ENCODE measurements at places on chromosomes 6 and 20. TPM values are rescaled to one million over a fixed set of nuclear protein-coding genes. Genes with fewer than 3 reads are reported as not detected.
A peak's percentile ranks its signal among the peaks of the same experiment; 100 is the strongest.

Gene SIRPB1
- 4.1 TPM for total RNA-seq

Gene PLEKHG1
- 51.4 TPM for total RNA-seq

Gene SOX18
- total RNA-seq: 0.16 TPM

Gene XKR7
- not detected for total RNA-seq

Gene FAM162B
- not detected for total RNA-seq

Gene WFDC10B
- total RNA-seq: 0.52 TPM

Gene SLC17A1
- total RNA-seq: not detected

Gene MSH5
- total RNA-seq: 9.3 TPM

Gene MCHR2
- total RNA-seq: not detected

DNA sequence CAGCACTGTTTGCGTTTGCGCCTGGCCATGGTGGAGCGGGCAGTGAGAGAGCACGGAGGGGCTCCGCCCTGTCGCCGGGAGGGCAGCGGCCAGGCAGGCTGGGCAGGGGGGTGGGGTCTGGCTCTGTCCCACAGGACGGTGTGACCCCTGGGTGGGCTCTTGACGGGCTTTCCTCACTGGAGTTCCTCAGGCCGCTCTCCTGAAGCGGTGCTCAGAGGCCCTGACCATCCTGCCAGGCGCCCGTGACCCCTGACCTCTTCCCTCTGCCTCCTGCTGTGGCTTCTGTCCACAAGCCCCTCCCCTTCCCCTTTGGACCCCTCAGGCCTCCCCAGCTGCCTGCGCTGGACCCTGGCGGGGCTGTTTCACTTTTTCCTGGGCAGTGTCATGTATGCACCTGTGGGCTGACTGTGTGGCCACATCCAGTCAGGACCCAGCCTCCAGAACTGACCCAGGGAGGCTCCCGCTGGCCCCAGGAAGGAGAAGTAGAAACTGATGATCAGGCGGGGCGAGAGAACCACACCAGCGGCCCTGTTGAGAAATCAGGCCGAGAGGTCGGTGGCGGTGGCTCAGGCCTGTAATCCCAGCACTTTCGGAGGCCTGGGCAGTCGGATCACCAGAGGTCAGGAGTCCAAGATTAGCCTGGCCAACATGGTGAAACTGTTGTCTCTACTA is 1.2 kb downstream of the OGFR start:
- no peak for DNase-seq

- DNase-seq: peak; percentile 61
Observed at GRCh38 chr6:95596021-95596420, 18.7 kb downstream of the MANEA start.

DNA sequence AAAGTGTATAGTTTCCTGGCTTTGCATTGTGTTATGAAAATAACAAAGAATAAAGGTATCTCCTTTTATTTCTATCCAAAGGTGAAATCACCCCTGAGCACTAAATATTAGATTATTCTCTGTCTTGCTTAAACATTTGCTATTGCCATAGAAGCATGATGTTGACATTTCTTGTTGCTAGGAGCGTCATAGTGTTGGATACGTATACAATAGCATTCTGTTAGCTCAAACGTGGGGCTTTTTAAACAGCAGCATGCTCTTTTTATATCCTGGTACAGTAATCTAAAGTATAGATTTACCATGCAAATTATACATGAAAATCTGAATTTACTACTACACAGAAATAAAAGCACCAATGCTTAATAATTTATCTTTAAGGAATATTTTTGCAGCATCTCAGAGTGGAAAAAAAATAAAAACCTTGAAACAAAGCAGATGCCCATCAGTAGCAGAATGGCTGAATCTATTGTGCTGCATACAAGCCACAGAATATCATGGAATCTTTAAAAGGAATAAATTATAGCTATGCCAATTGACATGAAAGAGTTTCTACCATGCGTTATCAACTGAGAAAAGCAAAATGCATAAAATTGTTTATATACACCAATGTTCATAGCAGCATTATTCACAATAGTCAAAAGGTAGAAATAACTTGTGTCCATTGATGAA is 9.6 kb upstream of the HSF2 start:
- DNase-seq: peak; percentile 20

- DNase-seq: peak; percentile 69
Observed at GRCh38 chr6:147063469-147064031, 140.7 kb upstream of the STXBP5 start.

GRCh38 chr20:25225642-25226432 is 22.0 kb upstream of the PYGB start:
- no peak for DNase-seq

- peak; percentile 80 for DNase-seq
Observed at GRCh38 chr20:199996-200395, 10.5 kb upstream of the DEFB128 start.

DNA sequence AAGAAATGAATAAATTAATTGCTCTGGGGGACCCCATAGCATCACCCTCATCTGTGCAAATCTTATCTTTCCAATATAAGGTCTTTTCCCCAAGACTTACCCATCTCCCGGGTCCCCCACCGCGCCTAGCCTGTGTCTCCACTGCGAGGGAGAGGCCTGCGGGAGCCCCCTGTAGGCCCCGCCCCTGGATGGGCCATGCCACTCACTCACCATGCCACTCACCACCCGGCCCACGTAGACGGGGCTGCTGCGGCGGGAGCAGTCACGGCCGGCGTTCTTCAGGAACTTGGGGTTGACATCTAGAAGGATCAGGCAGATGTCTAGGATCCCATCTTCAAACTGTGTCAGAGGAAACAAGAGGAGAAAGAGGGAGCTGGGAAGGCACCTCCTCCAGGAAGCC is 17.3 kb downstream of the TGM2 start:
- no peak for DNase-seq

GRCh38 chr6:18161431-18161830 is 6.2 kb downstream of the KDM1B start:
- no peak for DNase-seq

DNA sequence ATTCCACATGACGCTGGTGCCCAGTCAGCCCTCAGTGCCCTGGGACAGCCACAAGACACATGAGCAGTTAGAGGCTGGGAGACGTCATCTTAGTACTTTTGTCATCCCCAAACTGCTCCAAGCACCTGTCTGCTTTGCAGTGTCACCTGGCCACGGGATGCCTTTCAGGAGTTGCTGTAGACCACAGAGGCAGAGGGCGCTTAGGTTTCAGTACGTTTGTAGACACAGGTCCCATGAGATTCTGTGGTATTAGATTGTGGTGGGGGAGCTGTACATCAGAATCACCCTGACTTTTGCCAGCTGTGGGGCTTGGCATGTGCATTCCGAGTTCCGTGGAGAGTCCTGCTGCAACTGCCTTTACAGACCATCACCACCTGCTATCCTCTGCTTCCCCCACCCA is 16.7 kb downstream of the MAVS start:
- DNase-seq: no peak

DNA sequence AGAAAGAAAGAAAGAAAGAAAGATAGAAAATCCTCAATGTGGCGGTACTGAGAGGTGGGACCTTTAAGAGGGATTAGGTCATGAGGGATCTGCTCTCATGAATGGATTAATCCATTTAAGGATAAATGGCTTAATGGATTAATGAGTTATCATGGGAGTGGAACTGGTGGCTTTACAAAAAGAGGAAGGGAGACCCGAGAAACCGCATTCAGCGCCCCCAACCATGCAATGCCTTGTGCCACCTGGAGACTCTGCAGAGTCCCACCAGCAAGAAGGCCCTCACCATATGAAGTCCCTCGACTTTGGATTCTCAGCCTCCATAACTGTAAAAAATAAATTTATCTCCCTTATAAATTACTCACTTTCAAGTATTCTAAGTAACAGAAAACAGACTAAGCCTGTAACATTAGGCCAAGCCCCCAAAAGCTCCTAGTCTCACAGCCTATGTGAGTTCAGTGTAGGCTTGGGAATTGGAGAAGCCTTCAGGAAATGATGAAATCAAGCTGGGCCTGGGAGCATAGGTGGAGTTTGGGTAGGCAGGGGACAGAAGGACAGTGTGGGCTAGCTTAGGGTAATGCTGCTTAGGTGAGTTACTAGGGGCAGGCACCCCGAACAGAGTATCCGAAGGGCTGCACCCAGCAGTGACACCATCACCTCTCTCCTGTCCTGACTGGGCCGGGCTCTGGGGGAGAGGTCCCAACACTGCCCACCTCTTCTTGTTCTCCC is 36.2 kb upstream of the RNF24 start:
- no peak for DNase-seq

- no peak for DNase-seq
Observed at GRCh38 chr6:88749849-88750248, 213.6 kb downstream of the RNGTT start.

DNA sequence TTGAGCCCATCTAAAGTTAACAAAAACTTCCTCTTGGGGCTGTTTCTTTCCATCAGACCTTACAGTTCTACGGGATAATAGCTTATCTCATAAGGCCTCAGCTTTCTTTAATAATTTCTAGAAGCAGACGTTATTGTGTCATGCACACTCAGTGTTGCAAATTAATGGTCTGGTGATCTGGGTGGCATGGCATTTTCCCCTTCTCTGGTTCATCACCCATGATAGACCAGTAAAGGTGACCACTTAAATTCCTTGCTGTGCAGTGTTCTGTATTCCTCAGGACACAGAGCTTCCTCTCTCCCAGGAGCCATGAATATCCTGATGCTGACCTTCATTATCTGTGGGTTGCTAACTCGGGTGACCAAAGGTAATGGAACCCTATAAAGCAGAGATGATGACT is at the start of gene DEFB125:
Gene DEFB125, plus strand, starts transcription at position 272 of the 400 bp plus-strand sequence. Its CDS starts 38 bp downstream, at position 310.
- no peak for DNase-seq

- DNase-seq: no peak
Observed at GRCh38 chr6:155291291-155291690, 23.0 kb downstream of the TFB1M start.

DNA sequence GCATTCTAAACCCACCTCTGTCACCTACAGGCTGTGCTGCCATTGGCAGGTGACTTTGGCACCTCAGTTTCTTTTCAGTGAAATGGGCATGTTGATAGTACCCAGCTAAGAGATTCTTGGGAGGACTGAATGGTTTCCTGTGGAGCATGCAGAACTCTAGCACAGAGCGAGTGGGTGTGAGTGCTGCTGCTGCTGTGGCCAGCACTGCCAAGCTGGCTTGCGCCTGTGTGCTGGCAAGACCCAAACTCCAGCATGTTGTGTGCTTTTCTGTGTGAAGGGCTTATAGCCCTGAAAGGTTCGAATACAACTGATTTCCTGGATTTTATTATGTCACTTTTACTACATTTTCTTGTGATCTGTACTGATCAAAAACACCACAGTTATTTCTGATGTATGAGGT is 78.1 kb upstream of the KIF25 start:
- DNase-seq: no peak

DNA sequence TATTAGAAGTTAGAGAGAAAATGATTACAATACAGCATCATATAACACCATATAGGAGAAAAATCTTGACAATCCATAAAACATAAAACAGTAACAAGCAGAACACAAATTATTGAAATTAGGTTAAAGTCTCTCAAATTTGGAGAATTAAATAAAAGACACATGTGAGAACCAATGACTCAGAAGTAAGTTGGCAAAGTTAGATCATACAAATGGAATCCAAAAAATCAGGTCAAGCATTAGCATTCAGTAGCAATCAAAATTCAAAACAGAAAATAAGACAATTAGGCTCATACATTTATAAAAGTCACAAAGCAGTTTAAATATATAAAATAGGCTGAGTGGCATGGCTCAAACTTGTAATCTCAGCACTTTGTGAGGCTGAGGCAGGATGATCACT is 775.6 kb downstream of the PHF3 start:
- DNase-seq: no peak

DNA sequence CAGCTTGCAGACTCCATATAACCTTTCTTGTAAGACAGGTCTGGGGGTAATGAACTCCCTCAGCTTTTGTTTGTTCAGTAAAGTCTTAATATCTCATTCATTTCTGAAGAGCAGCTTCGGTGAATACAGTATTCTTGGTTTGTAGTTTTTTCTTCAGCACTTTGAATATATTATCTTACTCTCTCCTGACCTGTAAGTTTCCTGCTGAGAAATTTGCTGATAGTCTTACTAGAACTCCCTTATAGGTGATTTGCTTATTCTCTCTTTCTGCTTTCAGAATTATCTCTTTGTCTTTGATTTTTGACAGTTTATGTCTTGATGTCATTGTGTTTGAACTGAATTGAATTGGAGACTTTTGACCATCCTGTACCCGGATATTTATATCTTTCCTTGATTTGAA is 35.3 kb upstream of the SLC22A3 start:
- no peak for DNase-seq
